ENCODE measurements at places on chromosomes 5 and 9.

DNA sequence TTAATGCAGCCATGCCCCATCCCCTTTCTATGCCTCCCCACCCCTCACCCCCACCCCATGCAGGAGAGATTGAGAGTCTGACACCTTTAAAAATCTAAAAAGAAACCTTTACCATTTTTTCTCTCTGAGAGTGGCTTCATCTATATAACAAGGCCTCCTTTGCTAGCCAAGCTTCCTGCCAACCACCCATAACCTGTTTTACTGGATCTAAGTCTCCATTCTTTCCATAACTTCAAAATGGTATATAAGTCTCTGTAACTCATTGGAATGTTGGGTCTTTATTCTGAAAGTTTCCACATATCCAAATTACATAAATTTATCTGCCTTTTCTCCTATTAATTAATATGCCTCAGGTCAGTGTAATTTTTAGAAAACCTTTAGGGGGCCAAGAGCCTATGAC, 1174.0 kb downstream of the MAT2B start:
- DNase-seq, result no peak

DNA sequence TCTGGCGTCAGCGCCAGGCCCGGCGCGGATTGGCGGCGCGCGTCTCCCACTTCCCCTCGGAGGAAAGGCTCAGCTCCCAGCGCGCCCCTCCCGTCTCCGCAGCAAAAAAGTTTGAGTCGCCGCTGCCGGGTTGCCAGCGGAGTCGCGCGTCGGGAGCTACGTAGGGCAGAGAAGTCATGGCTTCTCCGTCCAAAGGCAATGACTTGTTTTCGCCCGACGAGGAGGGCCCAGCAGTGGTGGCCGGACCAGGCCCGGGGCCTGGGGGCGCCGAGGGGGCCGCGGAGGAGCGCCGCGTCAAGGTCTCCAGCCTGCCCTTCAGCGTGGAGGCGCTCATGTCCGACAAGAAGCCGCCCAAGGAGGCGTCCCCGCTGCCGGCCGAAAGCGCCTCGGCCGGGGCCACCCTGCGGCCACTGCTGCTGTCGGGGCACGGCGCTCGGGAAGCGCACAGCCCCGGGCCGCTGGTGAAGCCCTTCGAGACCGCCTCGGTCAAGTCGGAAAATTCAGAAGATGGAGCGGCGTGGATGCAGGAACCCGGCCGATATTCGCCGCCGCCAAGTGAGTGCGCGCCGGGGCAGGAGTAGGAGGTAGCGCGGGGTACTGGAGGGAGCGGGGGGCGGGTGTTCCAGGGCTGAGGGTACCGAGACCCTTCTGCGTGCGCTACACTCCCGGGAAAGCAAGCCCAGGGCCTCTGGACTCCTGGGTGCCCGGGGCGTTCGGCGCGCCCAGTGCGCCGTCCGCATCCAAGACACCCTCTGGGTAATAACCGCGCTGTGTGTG, at the start of gene MSX2:
Gene MSX2, plus strand, starts transcription at position 99 of the 777 bp plus-strand sequence. Its CDS starts 78 bp downstream, at position 177.
- DNase-seq, result peak; percentile 86

- DNase-seq, result no peak
These were observed 1.1 kb downstream of the PRUNE2 start for GRCh38 chr9:76904661-76905457.

DNA sequence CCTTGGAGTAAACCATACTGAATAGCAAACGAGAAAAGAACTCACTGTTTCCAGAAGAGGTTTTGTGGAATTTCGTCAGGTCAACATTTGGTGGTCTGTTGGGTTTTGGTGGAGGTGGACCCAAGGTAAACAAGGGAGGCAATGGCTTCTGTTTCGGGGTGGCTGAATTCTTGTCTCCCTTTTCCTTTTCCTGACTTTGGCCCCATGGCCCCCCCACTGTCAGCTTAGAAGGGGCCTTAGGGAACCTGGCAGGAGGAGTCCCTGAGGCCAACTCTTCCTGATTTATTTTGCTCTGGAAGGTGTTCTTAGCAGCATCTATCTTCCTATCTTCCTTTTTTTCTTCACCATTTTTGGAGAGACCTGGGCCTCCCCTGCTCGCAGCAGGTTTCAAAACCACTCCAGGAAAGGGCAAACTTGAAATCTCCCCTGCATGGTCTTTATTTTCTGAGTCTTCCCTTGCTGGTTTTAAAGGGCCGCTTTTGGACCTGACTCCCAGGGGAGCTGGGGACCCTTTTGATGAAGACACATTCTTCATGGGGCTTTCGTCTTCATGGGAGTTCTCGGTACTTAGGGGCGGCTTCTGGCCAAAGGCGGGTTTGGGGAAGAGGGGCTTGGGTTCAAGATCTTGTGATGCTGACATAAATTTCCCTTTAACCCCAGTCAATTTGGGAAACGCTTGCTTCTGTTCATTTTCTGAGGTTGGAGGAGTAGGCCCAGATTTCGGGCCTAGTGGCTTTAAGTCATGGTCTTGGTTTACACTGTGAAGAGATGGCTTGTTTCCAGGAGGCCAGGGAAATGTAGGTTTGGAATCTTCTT, 17.4 kb downstream of the FYB1 start:
- no peak for DNase-seq

- no peak for DNase-seq
These were observed 245.2 kb upstream of the IRX2 start for GRCh38 chr5:2996687-2997086.

DNA sequence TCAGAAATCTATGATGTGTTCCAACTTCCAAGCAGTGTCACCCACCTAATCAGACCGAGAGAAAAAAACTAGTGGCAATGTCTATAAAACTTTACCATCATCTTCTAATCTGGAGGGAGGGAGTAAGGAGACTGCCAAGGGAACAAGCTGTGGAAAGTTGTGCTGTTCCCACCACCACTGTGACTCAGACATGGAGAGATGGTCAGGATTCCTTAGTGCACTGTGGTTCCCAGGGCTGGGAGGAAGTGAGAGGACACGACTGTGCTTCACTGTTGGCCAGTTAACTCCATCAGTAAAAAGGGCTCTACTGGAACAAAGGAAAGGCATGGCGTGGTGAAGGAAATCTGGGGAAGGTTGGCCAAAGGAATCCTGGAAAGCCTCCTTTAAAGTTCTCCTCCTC, 18.8 kb downstream of the TICAM2 start:
- DNase-seq, result no peak

GRCh38 chr9:38301376-38302106, 91.0 kb upstream of the ALDH1B1 start:
- no peak for DNase-seq

GRCh38 chr9:116087751-116088194, 65.8 kb upstream of the PAPPA start:
- no peak for DNase-seq

GRCh38 chr5:96789794-96790330, 17.9 kb downstream of the ERAP1 start:
- no peak for DNase-seq

All from adrenal gland (tissue), 19 donors.